Smooth muscle cell of the brain vasculature (primary cell): ENCODE measurements at places on chromosomes 6 and 20.

DNA sequence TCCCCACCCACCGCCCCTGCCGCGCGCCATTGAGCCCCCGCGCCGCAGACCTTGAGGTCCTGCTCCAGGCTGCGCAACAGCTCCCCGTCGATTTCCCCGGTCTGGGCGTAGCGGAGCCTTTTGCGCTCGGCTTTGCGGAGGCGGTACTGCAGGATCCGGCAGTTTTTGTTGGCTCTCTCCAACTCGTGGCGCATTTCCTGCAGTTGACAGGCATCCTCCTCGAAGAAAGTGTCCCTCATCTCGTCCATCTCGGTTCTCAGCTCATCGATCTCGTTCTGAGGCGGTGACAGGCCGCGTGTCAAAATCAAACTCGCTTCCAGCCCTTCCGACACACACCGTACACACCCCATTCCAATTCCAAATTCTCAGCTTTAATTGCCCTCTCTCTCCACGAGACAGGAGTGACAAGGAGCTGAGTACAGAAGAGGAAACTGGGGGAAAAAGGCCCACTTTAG lies 4.3 kb downstream of the MTCL3 start:
- no peak for DNase-seq

DNA sequence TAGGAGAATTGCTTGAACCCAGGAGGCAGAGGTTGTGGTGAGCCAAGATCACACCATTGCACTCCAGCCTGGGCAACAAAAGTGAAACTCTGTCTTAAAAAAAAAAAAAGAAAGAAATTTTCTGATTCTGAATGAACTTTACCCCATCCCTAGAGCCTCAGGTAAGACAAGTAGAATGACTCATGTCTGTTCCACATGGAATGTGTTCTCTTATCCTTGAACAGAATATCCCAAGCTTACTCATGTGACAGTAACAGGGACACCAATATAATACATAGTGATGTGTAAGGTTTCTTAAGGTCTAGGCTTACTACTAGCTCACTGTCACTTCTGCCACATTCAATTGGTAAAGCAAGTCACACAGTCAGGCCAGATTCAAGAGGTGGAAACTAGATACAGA lies 219.6 kb upstream of the BTBD3 start:
- no peak for DNase-seq

DNA sequence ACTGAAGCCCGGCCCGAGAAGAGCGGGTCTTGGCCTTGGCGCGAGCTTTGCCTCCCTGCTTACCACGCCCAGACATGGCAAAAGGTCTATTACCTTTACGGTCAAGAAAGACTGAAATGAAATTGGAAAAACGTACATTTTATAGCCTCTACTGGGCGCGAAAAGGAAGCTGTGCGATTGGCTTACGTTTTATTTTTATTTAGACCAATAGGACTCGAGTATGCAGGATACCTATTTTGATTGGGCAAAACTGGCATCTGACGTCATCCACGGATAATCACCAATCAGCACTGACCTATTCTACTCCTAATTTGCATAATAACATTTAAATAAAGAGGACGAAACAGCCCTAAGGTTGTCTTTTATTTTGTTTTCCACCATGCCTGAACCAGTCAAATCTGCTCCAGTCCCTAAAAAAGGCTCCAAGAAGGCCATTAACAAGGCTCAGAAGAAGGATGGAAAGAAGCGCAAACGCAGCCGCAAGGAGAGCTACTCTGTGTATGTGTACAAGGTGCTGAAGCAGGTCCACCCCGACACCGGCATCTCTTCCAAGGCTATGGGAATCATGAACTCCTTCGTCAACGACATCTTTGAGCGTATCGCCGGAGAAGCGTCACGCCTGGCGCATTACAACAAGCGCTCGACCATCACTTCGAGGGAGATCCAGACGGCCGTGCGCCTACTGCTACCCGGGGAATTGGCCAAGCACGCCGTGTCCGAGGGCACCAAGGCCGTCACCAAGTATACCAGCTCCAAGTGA lies 97.4 kb downstream of the OR2B2 start:
- DNase-seq: no peak

GRCh38 chr6:30816791-30817739 lies 67.3 kb upstream of the DDR1 start:
- no peak for DNase-seq

- no peak for DNase-seq
Measured at GRCh38 chr6:105370351-105370750, 32.5 kb downstream of the PREP start.

- no peak for DNase-seq
Measured at GRCh38 chr6:41375598-41376151, 40.3 kb downstream of the NCR2 start.

DNA sequence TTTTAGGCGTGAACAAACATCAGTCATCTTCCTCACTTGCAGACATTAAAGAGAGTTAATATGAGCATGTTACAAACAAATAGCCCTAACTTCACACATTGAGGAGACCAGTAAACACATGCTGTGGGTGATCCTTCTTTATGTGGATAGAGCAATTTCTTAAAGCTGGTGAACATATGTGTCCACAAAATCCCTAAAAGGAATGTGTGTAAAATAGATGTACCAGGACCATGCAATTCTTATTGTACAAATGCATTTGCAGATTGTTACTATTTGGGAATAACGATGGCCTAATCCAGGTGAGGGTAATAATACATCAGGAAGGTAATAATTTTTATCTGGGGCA lies 228.9 kb downstream of the ALDH8A1 start:
- DNase-seq: no peak

DNA sequence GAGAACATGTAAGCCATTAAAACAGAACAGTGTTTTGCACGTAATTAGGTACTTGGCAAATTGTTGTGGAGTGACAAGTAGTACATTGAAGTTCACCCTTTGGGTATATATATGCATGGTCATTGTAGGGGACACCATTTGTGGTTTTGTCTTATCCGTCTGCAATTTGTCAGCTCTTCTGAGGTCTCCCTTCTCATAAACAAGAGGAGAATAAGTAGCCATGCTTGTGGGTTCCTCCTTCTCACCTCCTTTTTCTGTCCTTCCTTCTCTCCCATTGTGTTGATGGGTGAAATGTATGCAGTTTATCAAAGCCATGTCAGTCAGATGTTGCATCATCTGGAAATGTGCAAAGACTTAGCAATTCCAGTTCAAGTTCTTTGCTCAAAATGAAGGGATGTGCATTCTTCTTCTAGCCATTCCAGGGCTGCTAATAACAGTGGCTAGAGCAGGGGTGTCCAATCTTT lies 70.9 kb downstream of the QKI start:
- no peak for DNase-seq

GRCh38 chr6:69945192-69945591 lies 78.8 kb downstream of the COL19A1 start:
- no peak for DNase-seq

DNA sequence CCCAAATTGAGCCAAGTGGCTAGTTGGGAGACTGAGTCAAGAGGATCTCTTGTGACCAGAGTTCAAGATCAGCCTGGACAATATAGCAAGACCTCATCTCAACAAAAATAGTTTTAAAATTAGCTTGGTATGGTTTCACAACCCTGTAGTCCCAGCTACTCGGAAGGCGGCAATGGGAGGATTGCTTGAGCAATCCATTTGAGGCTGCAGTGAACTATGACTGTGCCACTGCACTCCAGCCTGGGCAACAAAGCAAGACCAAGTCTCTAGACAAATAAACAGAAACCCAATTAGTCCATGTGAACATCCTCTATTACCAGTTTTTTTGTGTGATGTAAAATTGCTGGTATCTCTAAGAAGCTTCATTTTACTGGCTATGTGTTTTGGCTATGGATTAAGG lies 106.2 kb downstream of the TULP4 start:
- DNase-seq: no peak

- DNase-seq: no peak
Measured at GRCh38 chr6:1678201-1678600, 68.5 kb downstream of the FOXC1 start.
